ENCODE measurements at places on chromosomes 1 and 21. TPM values are rescaled to one million over a fixed set of nuclear protein-coding genes. Genes with fewer than 3 reads are reported as not detected.

DNA sequence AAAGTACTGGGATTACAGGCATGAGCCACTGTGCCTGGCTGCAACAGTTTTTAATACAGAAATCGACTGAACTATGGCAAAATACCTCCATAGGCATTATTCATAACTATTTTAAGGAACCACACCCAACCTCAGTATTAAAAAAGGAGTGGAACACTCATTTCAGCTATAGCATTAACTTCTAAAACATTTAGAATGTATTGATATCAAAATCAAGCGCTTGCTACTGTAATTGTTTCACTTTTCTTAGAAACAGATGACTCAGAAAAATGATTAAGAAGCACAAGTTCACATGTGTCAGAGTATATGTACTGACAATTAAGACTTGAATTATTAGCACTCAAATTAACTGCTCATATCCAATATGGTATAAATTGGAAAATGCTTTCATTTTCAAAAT is 15.1 kb downstream of the AIDA start:
- H3K4me3 ChIP-seq, result no peak overlapping the region
- no peak for DNase-seq
- no peaks in the 10 kb centered on the region for H3K4me1 ChIP-seq

DNA sequence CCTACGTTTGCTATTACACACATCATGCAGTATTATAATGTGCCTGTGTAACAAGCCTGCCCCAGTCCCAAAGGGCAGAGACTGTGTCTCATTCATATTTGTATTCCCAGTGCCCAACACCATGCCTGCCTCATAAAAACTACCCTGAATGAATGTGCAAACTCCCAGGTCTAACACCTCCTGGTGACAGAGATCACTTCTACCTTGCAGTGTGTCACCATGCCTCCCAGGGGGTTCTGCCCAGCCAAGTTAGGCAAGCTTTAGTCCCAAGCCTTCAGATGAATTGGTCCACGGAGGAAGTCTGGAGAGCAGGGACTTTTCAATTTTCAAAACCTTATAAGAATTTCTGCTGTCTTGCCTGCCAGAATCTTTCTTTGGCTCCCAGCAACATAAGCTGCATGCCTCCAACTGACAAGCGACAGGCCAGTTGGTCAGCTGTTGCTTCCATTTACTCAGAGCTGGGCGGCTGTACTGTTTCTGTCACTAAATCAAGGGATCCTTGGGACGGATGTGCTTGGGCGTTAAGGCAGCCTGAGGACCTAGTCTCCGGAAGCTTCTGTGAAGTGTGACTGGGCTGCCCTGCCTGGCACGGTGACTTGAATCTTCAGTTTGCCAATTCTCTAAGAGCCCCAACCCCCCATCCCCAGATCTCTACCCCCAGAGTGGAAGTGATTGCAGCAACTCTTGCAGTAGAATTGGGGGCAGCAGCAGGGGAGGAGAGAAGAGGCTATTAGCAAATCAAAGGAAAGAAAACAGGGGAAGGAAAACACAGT is 1.2 kb downstream of the RXRG start:
- no peak for DNase-seq
- no peak overlapping the region for H3K27ac ChIP-seq
- H3K36me3 ChIP-seq, result no peaks in the 10 kb centered on the region

GRCh38 chr1:175978926-175979325 is 228.2 kb downstream of the COP1 start:
- H3K27ac ChIP-seq, result no peak overlapping the region
- H3K27me3 ChIP-seq, result no peaks in the 10 kb centered on the region
- DNase-seq, result no peak
- no peak overlapping the region for H3K4me3 ChIP-seq

DNA sequence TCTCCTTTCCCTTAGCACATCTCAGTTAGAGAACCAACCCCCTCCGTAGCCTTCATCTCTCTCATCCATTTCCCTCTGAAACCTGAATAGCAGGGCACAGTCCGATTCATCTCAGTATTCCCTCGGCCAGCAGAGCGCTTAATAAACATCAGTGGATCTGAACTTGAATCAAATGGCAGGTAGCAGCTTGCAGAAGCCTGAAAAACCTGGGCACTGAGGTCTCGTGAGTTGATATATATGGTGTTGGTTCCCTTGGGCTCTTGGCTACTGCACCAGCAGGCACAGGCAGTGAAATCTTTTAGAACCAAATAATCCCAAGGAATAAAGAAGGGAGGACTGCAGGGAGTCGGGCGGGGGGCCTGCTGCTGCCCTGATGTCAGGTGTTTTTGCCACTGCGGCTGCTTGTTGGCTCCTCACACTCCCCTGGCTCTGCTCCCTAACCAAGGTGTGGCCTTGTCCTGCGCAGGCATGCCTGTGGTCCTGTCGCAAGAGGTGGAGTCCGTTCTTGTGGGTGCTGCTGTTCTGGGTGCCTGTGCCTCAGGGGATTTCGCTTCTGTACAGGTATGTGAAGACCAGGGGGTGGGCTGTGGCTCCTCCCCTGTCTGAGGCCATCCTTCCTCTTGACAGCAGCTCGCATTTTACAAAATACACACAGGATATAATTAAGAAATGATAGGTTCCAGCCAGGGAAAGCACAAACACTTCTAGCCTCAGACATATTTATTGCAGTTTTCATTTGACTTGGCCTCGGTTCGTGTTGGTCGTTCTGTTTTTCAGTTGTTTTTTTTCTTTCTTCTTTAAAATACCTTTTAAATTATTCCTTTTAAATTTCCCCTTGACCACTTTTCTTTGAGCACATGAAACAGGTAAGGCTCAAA is 140.9 kb upstream of the HOOK1 start:
- H3K27ac ChIP-seq, result no peak overlapping the region

GRCh38 chr1:113691184-113691583 is 68.1 kb downstream of the PHTF1 start:
- no peak for DNase-seq
- H3K27ac ChIP-seq, result no peak overlapping the region
- H3K4me1 ChIP-seq, result no peaks in the 10 kb centered on the region
- H3K27me3 ChIP-seq, result no peaks in the 10 kb centered on the region
- peaks cover 6% of the 10 kb centered on the region for H3K36me3 ChIP-seq

USH2A gene
- not detected for total RNA-seq

All from aorta (tissue), 5 donors.